ENCODE measurements at places on chromosomes 11 and 22. TPM values are rescaled to one million over a fixed set of nuclear protein-coding genes. Genes with fewer than 3 reads are reported as not detected.
A peak's percentile ranks its signal among the peaks of the same experiment; 100 is the strongest.

DNA sequence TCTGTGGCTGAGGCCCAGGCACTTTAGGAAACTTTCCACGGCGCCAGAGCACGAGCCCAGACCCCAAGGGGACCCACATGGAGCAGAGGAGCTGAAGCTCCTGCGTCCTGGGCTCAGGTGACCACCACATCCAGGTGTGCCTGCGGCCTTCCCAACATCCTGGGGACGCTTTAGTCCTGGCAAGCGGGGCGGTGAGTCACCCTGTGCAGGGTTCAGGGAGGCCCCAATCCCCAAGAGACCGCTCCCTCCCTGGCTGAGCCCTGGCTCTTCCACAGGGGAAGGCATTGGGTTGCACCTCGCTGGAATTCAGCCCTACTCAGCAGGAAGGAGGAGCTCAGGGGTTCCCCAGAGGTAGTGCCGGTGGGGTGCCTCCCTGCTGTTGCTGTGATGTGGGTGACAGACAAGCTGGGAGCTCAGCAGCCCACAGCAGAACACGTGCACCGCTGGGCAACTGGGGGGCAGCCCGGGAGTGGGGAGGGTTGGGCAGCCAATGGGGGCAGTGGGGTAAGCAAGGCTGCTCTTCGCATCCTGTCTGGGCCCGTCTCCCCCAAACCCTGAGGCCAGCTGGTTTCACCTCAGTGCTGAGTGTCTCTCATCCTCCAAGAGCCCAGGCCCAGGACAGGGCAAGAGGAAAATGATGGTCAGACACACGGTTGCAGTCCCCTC is 802.8 kb downstream of the BRD1 start:
- no peak for DNase-seq

DNA sequence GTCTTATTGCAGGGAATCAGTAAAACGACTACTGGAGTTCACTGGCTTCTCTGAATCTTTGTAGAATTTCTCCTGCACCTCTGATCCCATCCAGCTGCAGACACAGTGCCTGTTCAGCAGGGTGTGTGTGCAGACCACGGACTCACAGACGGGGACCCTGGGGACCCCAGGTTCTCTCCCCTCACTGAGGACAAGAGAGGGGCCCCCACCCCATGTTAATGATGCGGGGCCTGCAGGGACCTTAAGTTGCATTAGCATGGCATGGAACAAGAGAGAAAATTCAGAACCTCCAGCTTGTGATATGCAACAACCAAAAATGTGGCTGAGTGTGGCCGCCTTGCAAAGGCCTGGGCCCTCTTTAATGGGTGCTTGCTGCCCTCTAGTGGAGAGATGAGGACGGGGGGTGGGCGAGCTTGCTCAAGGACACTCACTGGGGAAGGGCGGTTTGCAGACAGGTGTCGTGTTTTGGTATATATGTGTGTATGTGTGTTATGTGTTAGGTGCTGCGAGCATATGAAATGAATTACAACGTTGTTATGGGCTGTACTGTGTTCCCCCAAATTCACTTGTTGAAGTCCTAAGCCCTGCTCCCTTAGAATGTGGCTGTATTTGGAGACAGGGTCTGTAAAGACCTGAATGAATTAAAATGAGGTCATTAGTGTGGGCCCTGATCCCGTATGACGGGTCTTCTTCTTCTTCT is 84.4 kb upstream of the SEPTIN5 start:
- peak; percentile 83 for DNase-seq

- no peak for DNase-seq
Measured at GRCh38 chr11:93123351-93123898, 74.4 kb downstream of the SLC36A4 start.

- peak; percentile 84 for DNase-seq
Measured at GRCh38 chr22:24474221-24474620, 20.9 kb upstream of the UPB1 start.

DNA sequence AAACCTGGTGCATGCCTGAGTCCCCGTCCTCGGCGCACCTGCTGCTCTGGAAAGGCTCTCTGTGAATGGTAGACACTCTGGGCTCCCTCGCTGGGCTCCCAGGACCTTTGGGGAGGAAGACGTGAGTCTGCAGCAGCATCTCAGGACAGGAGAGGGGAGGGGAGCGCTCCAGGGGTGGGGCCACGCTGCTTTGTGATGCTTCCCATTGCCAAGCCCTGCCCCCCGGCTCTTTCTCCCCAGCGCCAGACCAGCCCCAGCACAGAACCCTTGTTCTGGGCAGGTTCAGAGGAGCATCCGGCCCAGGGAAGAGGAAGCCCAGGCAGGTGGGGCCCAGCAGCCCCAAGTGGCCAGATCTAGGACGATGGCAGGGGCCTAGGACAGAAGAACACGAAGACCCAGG is 111.2 kb downstream of the BRD1 start:
- DNase-seq, result no peak

DNA sequence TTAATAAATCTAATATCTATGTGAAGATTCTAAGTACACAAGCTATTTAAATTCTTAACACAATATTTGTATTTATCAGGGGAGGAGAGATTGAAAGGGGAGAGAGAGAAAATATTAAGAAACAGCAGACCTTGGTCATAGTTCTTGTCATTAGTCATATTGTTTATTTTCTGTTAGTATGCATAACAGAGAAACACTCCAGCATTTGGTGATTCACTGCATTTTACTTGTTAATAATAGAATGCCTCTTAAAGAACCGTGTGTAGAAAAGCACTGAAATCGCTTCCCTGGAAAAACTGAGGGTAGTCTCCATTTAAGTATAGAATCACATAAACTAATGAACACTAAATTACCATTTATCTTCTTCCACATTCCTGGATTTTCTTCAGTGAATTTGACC is 122.7 kb upstream of the TRPC6 start:
- no peak for DNase-seq

DNA sequence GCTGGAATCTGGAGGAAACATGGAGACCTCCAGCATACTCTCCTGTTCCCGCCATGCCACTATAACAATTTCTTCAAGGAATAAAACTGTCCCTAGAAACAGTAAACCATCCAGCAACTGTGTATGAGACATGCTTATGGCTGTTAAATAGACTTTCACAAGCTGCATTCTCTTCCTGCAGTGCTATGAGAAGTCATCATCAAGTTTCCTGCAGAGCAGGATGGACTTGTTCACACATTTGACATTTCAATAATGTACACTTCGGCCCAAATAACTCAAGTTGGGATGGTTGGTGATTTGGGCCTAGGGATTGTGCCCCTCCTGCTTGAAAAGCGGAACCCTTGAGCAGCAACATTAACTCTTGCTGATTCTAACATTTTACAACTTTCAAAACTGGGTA is 20.2 kb upstream of the CSF2RB start:
- no peak for DNase-seq

The SHISAL1 gene
- total RNA-seq, result under 0.01 TPM

The PRAME gene
- not detected for total RNA-seq

The THRSP gene
- not detected for total RNA-seq

All from lung microvascular endothelial cell (primary cell).